Left colon (tissue), 2 donors: ENCODE measurements at places on chromosomes 1 and 21. TPM values are rescaled to one million over a fixed set of nuclear protein-coding genes. Genes with fewer than 3 reads are reported as not detected.

- no peak for DNase-seq
These were observed 37.7 kb downstream of the DHRS3 start for GRCh38 chr1:12580054-12580887.

GRCh38 chr21:14547834-14548513 lies 1.9 kb upstream of the SAMSN1 start:
- no peak for DNase-seq

DNA sequence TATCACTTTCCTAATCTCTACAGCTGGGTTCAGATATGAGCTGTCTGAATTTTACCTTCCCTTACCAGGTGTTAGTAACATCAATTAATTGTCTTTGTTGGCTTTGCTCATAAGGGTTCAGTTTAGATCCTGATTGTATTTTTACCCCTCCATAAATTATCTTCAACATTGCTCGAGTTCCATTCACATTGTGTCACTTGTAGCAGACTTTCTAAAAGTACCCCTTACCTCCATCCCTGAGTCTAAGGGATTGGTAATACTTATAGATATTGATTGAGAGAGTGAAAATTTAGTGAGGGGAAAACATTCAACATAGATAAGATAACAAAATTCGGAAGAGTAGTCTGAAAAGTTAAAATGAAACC lies 7.3 kb downstream of the RASAL2 start:
- no peak for DNase-seq

DNA sequence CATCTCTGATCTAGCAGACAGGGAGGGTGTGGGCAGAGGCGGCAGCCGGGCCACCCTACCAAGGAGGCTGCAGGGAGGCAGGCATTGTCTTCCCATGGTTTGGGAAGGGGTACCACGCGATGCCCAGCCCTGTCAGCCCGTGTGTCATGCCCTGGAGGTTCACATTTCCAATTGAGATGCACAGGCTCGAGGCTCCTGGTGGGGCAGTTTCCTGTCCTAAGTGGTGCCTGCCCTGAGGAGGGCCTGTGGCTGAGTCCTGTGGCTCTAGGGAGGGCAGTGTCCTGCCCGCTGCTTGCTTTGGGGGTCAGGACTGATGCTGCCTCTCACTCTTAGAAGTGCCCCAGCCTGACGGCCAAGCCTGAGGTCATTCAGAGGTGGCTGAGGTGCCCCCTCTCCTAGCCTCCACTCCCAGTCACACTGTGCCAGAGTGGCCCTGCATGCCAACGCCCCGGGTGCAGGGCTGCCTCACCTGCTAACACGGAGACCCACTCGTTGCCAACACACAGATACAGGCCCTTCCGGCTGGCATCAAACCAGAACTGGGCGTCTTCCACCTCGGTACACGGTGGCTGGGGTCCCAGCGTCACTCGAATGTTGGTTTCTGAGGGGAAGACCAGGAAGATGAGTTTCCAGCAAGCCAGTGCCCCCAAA lies 11.9 kb downstream of the KRTAP10-1 start:
- DNase-seq = no peak

GRCh38 chr1:3776231-3776961 lies 3.8 kb downstream of the SMIM1 start:
- DNase-seq = no peak

DNA sequence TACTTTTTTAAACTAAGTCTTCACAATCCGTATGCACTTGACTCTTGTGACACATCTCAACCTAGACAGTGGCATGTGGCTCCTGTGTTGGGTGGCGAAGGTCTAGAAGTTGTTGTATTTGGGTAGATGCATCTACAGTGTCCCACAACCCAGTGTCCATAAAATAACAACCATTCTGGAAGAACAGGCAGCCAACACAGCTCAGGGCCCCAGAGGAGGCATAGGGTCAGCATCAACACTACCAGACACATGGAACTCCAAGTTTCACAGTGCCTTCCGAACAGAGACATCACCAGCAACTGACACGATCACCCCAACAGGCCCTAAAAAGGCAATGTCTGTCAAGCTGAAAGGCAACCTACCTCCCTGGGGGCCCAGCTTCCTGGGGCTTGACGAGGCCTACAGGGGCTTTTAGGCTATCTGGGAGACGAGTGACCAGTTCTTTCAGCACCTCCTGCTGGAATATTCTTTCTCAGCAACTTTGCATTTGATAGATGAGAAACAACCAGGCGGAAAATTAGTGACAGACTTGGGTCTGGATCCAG lies 5.6 kb downstream of the SH3BP5L start:
- DNase-seq = no peak

- no peak for DNase-seq
These were observed 344.5 kb downstream of the PDE4B start for GRCh38 chr1:66137235-66137634.

- DNase-seq = no peak
These were observed 15.9 kb downstream of the PLEKHA6 start for GRCh38 chr1:204343802-204344201.

DNA sequence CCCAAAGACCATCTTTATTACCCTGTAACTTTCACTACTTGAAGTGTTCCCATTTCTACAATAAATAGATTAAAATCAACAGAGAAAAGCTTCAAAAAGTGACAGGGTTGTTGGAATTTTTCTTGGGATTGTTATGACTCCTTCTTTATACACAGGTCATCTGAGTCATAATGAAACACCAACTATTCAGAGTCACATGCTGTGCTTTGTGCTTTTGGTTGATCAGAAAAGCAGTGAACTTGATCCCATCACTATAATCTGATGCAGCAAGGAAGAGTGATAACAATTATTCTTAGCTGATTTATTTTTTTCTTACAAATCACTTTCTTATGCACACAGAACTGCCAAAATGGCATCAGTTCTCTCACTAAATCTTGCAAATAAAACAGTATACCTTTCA lies 422.9 kb downstream of the PTBP2 start:
- DNase-seq = no peak

- DNase-seq = no peak
These were observed 16.3 kb upstream of the CD2 start for GRCh38 chr1:116737855-116738321.

DNA sequence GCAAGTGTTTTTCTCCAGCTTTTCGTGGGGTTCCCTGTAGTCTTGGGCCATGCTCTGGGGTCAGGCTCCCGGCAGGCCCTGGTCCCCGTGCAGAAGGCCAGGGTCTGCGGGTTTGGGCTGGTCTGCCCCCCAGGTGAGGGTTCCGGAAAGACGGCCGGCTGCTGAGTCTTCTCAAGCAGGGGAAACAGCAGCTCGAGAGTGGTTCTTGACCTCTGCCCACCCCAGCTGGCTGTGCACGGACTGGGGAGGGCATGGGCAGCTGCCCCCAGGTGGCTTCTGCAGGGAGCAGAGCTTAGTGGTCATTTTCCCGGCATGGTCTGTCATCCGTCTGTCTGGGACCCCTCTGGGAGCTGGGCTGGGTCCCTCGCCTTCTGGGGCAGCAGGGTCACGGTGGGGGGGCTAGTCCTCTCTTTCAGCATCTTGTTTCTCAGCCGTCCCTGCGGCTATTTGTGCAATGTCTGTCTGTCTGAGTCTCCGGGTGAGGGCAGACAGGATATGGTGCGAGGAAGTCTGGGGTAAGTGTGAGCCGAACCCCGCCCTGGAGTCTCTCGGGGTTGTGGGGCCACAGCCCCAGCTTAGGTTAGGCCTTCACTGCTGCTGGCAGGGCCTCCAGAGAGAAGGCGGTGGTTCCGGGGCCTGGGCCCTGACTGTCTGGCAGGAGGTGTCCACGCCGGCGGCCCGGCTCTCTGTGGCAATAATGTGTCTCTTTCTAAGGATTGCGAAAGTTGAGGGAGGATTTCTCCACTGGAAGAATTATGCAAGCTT lies 6.1 kb downstream of the SKI start:
- DNase-seq = peak; percentile 85

GRCh38 chr1:211736351-211736915 lies 61.0 kb upstream of the NEK2 start:
- DNase-seq = no peak

- DNase-seq = peak; percentile 24
These were observed 908 bp downstream of the S100A6 start for GRCh38 chr1:153534925-153535241.

GRCh38 chr1:16925635-16926490 lies 4.1 kb downstream of the CROCC start:
- DNase-seq = no peak

- no peak for DNase-seq
These were observed 59.8 kb upstream of the BACH1 start for GRCh38 chr21:29238967-29239290.

DNA sequence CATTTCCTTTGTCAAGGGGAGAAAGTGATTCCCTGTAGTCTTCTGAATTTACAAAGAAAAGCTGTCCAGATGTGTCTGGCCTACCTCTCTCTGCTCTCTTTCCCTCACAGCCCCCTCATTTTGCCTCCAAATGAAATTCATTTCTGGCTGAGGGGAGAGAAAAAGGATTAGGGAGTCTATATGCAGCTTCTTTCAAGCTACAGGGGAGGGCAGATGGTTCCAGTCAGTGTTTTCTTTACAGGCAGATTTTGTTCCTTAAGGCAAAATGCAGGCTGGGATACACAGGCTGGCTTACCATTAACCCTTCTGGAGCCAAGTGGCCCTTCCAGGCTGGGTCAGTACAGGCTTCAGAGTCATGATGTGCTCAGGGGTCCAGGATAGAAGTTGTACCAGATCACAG lies 198.1 kb upstream of the USP24 start:
- DNase-seq = no peak

DNA sequence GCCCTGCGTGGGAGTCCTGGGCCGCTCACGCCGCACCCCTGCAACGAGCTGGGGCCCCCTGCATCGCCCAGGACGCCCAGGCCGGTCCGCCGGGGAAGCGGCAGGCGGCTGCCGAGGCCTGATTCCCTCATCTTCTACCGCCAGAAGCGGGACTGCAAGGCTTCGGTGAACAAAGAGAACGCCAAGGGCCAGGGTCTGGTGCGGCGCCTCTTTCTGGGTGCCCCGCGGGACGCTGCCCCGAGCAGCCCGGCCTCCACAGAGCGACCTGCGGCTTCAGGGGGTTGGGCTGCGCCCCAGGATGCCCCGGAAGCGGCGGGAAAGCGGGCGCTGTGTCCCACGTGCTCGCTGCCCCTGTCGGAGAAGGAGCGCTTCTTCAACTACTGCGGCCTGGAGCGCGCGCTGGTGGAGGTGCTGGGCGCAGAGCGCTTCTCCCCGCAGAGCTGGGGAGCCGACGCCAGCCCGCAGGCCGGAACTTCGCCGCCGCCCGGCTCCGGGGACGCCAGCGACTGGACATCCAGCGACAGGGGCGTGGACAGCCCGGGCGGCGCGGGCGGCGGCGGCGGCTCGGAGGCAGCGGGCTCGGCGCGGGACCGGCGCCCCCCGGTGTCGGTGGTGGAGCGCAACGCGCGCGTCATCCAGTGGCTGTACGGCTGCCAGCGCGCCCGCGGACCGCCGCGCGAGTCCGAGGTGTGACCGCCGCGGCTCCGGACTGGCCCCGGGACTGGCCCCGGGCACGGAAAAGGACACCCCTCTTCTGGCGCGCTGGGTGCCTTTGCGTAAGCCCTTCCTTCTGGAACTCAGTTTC lies 2.7 kb downstream of the FAM110D start:
- peak; percentile 61 for DNase-seq

DNA sequence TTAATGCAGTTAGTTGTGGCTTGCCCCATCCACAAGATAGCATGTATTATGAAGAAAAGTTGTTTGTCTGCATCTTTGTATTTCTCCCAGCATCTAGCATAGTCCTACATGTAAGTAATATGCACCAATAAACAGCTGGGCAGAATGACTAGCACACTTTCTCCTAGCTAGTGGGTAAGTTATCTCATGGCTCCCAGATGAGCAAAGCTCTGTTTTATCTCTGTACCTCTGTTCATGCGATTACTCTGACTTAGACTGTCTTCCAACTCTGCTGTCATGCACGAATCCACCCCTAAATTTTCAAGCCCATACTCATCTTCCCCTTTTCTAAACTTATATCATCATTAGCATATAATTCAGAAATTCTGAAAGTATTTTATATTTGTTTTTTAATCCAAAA lies 37.5 kb upstream of the KCTD3 start:
- DNase-seq = no peak

GRCh38 chr1:163823017-163823416 lies 501.3 kb downstream of the NUF2 start:
- no peak for DNase-seq

DNA sequence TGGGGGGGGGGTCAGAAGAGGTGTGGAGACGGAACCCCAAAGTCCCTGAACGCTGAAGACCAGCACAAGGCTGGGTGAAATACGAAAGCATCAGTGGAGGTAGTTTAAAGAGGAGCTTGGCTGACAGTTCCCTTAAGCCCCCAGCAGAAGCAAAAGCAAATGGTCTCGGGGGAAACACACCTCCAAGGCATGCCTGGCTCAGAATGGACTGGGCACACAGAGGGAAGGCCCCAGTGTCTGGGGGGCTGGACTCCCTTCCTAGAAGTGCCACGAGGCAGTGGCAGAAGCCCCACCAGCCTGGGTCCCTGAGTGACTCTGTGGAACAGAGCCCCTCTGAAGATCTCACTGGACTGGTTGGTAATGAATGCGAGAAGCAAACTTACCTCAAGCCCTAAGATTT lies 43.9 kb downstream of the UBE2G2 start:
- no peak for DNase-seq

- peak; percentile 62 for DNase-seq
These were observed at the start of gene LYST for GRCh38 chr1:235866205-235866912. Gene LYST (minus strand): TSS chr1:235866906. CDS start chr1:235830417, 36,489 bp downstream.

GRCh38 chr1:219774386-219774785 lies 154.0 kb downstream of the SLC30A10 start:
- no peak for DNase-seq

GRCh38 chr1:230753191-230753585 lies 6.0 kb downstream of the CAPN9 start:
- no peak for DNase-seq

- DNase-seq = no peak
These were observed 19.5 kb downstream of the SCYL3 start for GRCh38 chr1:169874229-169874628.

- DNase-seq = no peak
These were observed 120.1 kb upstream of the RAVER2 start for GRCh38 chr1:64624808-64625207.

GRCh38 chr1:64838486-64838885 lies 93.6 kb downstream of the RAVER2 start:
- DNase-seq = no peak

GRCh38 chr1:201376464-201377374 lies 761 bp downstream of the TNNT2 start:
- DNase-seq = peak; percentile 33

GRCh38 chr1:227558732-227559262 lies 4.6 kb upstream of the ZNF678 start:
- no peak for DNase-seq

Gene SEC16B
- total RNA-seq = 4.8 TPM

Gene PCSK9
- 12.6 TPM for total RNA-seq

Gene OR2M2
- total RNA-seq = not detected

Gene CYP4A22
- not detected for total RNA-seq

Gene EFNA1
- total RNA-seq = 63.0 TPM

Gene SMCP
- total RNA-seq = not detected

Gene F3
- 52.4 TPM for total RNA-seq

Gene SERTAD4
- total RNA-seq = 5.2 TPM

Gene ZFP69B
- 1.5 TPM for total RNA-seq

Gene PPM1J
- 1.1 TPM for total RNA-seq

Gene ANGPTL3
- not detected for total RNA-seq

Gene ANXA9
- not detected for total RNA-seq

Gene BRDT
- not detected for total RNA-seq

Gene RAB7B
- 2.3 TPM for total RNA-seq

Gene C1orf210
- 97.8 TPM for total RNA-seq

Gene CEP85
- 11.4 TPM for total RNA-seq

Gene RIMS3
- 15.6 TPM for total RNA-seq

Gene TMEM79
- 3.9 TPM for total RNA-seq
